Fibroblast of lung (primary cell): ENCODE measurements at places on chromosomes 4 and X.

DNA sequence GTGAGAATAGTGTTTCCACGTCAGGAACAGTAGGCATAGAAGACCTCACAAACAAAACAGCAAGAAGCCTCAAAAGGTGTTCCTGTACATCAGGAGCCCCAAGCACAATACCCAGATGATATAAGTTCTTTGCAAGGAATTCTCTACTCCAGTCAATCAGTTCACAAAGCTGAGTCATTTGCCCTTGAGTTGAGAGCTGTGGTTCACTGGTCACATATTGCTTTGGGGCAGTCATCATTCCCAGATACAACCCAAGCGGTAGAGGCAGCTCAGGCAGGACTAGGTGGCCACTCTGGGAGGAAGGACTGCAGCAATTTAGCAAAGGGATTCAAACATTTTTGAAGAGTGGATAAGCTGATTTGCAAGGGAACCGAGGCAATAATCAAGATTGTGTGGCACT, 551.5 kb upstream of the ZFP42 start:
- DNase-seq, result no peak

- DNase-seq, result no peak
Observed at GRCh38 chr4:45302828-45303227, 576.5 kb upstream of the GNPDA2 start.

DNA sequence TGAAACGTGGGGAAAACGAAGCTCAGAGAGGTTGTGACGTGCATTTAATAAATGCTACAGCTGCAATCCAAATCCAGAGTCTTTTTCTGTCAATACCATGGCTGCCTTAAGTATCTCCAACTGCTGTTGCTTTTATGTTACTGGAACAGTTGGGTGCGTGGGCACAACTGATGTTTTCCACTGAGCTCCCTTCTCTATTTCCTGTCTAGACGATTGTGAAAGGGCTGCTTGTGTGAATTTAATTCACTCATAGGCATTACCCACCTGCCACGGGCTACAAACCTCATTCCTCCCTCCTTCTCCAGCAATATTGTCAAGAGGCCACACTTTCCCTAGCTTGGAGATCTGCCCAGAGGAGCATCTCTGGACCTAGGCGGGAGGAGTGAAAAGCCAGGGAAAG, 526.0 kb downstream of the MID1IP1 start:
- DNase-seq, result no peak

GRCh38 chrX:129058405-129058804, 464.9 kb downstream of the SMARCA1 start:
- DNase-seq, result no peak

DNA sequence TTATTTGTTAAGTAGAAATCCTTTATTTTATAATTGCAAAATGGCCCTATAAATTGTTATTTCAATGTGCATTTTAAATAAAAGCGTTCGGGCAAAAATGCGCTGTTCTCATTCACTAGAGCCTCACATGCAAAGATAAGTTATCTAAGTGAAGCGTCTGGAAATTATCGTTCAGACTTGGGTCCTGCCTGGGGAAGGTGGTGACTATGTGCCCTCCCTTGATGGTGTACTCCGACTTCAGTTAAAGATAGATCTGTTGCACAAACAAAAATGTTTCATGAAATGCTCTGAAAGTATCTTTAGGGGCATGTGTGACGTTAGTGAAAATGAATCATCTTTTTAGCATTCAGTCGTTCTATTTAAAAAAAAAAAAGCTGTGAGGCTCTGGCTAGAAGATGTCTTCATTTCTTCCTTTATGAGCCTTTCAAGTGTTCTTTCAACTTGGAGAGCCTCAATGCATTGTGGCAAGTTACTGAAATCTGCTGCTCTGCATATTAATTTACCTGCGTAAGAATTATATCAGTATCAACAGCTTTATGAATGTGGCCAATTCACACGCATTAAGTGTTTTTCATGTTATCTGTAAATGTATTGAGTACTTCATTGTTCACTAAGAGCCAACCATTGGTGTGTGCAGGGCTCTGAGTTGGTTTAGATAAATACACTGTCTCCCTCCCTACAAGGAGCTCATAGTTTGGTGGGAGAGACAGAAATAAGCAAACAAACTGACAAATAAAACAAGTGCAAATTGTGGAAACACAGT, 83.0 kb downstream of the AFF1 start:
- peak; percentile 84 for DNase-seq

GRCh38 chrX:11261260-11261659, 32.0 kb upstream of the AMELX start:
- peak; percentile 71 for DNase-seq

GRCh38 chr4:111986095-111986494, 159.2 kb upstream of the FAM241A start:
- no peak for DNase-seq

DNA sequence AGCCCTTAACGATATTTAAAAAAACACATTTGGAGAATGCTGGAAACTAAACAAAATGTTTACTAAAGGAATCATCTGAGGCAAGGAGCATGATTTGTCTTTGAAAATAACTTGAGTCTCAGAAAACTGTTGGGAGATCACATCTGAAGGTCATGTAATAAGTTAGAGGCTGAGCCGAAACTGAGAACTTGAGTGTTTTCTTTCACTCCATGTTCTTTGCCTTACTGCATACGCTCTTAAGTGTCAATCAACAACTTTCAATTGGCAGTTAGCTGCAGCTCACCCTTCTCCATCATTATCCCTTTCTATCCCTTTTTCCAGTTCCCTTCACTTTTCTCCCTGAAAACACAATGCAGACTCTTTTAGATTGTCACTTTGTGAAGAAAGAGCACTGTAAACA, 216.2 kb downstream of the ADGRA3 start:
- DNase-seq, result no peak

GRCh38 chr4:74794382-74795010, at the start of gene BTC:
TSS of gene BTC (minus strand) at chr4:74794523. CDS start at chr4:74794325, 198 bp downstream.
- peak; percentile 27 for DNase-seq

GRCh38 chr4:72786401-72786990, 217.5 kb upstream of the ADAMTS3 start:
- no peak for DNase-seq

- no peak for DNase-seq
Observed at GRCh38 chrX:145553702-145554101, 263.9 kb upstream of the SLITRK2 start.

DNA sequence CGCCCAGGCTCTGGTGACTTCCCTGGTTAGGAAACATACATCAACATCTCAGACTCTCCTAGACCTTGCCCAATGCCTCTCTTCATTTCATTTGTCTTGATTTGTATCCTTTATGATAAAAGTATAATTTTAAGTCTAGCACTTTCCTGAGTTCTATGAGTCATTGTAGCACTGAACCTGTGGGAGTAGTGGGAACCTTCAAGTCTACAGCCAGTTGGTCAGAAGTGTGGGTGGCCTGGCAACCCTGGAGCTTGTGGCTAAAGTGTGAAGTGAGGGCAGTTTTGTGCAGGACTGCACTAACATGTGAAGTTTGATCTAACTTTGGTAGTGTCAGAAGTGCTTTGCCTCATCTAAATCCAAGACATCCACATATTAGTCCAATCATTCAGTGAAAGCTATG, 259.3 kb upstream of the IGFBP7 start:
- no peak for DNase-seq

- no peak for DNase-seq
Observed at GRCh38 chr4:6594826-6595355, 19.9 kb downstream of the MAN2B2 start.

DNA sequence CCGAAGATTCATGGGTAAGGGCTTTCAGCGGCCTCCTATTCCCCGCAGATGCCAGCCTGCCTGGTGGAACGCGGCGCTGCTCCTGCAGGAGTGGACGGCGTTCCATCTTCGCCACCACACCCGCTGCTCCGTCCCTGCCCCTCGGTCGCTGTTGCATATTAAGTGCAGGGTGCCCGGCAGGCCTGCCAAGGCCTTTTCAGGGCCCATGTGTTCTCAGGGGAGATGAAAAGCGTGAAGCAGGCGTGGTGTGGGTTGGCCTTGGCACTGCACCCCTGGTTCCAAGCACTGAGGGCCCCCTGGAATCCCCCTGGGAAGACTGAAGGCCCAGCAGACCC, 52.0 kb downstream of the SORCS2 start:
- DNase-seq, result no peak

GRCh38 chr4:161376275-161376674, 787.5 kb downstream of the FSTL5 start:
- DNase-seq, result peak; percentile 8

DNA sequence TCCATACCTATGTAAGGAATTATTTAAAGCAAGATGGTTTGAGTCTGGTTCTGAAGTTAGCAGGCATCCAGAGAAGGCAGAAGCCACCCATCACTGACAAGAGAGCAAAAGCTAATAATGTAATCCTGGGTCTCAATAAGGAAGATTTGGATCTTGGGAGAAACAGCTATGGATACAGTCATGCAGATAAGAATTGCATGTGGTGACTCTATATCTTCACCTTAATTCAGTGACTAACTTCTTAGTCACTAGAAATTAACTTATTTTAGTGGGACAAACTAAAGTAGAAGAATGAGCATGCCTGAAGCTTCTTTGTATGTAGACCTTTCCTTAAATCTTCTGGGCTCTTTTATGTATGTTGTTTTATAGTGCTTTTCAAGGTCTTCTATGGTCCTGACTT, 66.6 kb downstream of the ATP10D start:
- peak; percentile 84 for DNase-seq

- peak; percentile 24 for DNase-seq
Observed at GRCh38 chr4:7322166-7322991, 112.4 kb downstream of the PSAPL1 start.

- no peak for DNase-seq
Observed at GRCh38 chr4:42342459-42342858, 54.8 kb upstream of the SHISA3 start.

- no peak for DNase-seq
Observed at GRCh38 chrX:29471829-29472228, 743.5 kb upstream of the MAGEB2 start.

- no peak for DNase-seq
Observed at GRCh38 chr4:139825523-139826014, 159.9 kb downstream of the MGST2 start.

DNA sequence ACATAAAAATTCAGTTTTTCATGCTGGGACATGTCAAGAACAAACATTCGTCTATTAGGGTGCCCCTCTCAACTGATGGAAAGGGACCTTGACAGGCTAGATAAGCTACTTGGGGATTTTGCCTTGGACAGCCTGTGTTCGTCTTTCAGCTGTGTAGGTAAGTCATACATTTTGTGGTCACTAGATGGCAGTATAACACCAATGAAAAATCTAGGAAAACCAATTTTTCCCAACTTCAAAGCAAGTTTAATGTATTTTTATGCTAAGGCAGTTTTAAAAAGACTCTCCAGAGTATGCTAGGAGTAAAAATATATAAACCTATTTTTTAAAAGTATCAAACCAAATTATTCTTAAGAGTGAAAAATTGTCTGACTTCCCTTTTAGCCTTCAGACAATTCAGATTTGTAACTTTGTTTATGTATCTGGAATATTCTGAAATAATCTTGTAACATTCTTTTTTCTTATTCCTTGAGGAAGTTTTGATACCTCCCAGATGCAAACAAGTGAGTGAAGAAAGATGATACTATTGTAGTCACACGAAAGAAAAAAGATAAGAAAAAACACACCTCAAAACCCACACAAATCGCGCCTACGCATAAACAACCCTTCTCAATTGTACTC, 158.3 kb downstream of the CPE start:
- peak; percentile 65 for DNase-seq

GRCh38 chr4:92970996-92971395, 667.2 kb downstream of the GRID2 start:
- DNase-seq, result no peak

GRCh38 chr4:164012396-164013027, 518.0 kb downstream of the TMA16 start:
- DNase-seq, result peak; percentile 34

DNA sequence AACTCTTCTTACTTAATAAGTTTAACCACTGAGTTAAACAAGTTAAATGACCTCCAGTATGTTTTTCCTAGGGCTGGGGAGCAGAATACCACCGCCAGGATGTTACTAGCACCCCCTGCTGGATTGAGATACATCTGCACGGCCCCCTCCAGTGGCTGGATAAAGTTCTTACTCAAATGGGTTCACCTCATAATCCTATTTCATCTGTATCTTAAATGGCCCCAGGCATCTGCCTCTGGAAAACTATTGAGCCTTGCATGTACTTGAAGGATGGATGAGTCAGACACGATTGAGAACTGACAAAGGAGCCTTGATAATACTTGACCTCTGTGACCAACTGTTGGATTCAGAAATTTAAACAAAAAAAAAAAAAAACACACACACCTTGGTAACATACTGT, 61.5 kb upstream of the MMAA start:
- peak; percentile 60 for DNase-seq
